HFF-Myc (cell line): ENCODE measurements at places on chromosomes 12 and 14.

DNA sequence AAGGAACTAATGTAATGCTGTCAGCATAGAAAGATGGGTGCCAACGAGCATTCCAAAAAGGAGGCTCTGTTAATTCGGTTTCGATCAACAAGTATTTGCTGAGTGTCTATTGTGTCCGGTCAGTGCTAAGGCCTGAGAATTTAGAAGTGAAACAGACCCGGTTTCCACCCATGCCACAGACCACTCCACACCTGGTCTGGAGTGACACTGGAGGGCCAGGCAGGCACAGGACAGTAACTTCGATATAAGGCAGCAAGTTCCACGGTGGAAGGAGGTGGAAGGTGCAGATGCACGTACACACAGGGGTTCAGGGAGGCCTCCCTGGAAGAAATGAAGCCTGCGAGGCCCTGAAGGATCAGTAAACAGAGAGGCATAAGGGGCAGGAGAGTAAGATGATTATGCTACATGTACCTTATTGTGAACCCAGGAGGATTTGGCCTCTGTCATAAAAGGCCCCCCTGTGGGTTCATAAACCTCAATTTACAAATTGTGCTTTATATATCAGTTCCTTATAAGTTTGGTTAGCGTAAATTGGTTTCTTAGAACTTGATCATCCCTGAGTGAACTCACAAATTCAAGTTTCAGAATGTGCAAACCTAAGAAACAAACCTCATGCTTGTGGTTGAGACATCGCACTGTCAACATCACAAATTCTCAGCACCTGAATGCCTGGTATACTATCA lies 25.9 kb downstream of the SSH1 start:
- DNase-seq = no peak

DNA sequence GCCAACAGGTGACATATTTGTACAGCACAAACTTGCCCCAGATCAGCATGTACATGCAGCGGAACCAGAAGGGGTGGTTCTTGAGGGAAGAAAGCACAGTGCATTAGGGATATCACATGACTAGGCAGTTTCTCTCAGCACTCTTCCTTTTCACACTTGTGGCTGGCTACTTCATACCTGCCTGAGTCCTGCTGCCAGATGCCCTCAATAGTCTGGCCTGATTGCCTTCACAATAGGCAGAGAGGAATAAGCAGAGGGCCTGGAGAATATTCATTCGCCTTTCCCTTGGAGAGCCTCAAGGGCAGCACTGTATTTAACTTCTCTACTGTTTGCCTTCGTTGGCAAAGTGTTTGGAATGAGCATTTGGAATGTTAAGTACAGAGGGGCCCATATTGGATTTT lies 7.9 kb downstream of the EMG1 start:
- DNase-seq = no peak

GRCh38 chr14:98198385-98198784 lies 1073.6 kb downstream of the BCL11B start:
- DNase-seq = no peak

GRCh38 chr12:67919406-67919805 lies 69.8 kb upstream of the IFNG-AS1 start:
- DNase-seq = no peak

GRCh38 chr14:54625112-54625511 lies 58.2 kb downstream of the SAMD4A start:
- DNase-seq = no peak
